ENCODE measurements at places on chromosomes 11 and 22.

DNA sequence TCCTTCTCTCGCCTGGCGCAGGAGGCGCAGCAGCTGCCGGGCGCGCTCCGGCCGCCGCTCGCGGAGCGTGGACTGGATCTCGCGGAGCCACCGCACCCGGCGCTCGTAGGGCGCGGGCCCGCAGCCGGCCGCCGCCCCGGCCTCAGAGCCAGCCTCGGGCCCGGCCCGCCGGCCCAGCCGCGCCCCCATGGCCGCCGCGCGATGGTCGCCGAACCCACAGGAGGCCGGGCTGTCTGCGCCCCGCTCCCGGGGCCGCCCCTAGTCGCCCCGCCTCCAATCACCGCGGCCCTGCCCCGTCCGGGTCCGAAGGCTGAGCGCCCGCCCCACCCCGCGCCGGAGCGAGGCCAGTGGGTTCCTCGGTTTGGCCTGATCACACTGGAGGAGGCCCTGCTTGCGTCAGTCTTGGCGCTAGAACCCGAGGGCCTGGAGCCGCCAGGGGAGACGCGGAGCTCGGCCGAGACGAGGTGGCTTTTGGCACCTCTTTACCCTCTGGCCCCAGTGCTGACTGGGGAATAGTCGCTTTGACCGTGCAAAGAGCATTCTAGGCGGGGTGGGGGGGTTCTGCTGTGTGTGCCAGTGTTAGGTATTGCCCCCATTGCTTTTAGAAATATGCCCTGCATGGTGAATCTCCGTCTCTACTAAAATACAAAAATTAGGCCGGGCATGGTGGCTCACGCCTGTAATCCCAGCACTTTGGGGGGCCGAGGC is at the start of gene LRRC75B:
Gene LRRC75B (minus strand): TSS at position 223 of the 708 bp plus-strand sequence. CDS start 34 bp downstream, at position 189.
- DNase-seq, result peak; percentile 14

DNA sequence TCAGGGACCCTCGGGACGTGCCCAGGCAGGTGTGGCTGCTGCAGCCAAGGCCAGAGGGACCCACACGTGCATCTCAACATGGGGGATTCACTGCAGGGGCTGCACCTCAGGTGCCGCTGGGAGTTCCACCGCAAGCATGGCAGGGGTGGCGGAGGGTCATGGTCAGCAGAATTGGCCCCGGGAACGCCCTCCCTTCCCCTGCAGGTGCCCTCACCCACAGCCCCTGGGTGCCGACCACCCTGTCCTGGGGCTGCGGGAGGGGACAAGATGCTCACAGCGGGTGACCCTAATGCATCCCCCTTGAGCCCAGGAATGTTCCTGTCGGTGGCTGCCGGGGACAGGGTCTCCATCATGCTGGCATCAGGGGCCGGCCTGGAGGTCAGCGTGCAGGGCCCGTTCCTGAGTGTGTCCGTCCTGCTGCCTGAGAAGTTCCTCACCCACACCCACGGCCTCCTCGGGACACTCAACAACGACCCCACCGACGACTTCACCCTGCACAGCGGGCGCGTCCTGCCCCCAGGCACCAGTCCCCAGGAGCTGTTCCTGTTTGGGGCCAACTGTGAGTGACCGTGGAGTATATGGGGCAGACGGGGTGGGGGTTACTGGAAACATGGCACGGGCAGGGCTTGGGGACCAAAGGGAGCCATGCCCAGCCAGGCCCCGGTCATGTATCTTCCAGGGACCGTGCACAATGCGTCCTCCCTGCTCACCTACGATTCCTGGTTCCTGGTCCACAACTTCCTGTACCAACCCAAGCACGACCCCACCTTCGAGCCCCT is 5.8 kb downstream of the SUSD2 start:
- no peak for DNase-seq

- no peak for DNase-seq
Measured at GRCh38 chr11:15941206-15941770, 415.1 kb downstream of the SOX6 start.

GRCh38 chr22:46297151-46297812 is 612 bp downstream of the GTSE1 start:
- no peak for DNase-seq

GRCh38 chr22:49281467-49282340 is 546.0 kb downstream of the BRD1 start:
- DNase-seq, result no peak

All from caudate nucleus (tissue), 63 donors.